ENCODE measurements at places on chromosomes 2 and 18.

GRCh38 chr2:65666156-65666725 is 233.8 kb upstream of the SPRED2 start:
- no peak for DNase-seq

DNA sequence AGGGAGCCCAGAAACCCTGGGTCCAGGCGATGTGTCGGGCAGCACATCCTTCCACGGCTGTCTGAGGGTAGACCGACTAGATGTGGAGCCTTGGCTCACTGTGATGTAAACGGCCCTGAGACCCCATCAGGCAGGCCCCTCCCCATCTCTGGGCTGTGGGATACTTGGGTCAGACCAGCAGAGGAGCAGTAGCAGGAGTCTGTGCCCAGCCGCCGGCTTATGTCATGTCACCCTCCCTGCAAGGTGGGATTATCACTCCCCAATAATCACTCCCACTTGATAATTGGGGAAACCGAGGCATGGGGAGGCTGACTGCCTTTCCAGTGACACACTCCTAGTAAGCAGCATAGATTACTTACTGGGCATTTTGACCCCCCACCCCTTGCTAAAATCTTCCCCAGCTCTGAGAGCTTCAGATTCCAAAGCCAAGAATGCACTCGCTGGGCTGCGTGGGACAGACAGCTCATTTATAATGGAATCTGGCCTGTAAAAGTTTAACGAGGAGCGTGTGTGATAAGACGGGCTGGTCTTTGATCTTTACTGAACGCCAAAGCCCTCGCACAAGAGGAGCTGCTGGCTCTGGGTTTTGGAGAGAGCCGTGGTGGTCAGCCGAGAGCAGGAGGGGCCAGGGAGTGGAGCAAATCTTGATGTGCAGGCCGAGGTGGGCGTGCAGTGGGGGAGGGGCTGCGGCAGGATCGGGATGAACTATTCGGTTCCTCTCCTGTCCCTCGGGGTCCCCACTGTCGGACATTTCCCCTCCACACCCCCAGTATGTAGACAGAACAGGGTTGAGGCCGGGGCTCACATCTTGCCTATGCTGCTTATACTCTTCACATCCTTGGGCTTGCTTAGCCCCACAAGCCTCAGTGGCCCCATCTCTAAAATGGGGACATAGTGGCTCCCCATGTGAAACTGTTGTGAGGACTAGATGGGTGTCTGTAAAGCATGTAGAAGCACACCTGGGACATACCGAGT is 200.0 kb downstream of the GLI2 start:
- no peak for DNase-seq

DNA sequence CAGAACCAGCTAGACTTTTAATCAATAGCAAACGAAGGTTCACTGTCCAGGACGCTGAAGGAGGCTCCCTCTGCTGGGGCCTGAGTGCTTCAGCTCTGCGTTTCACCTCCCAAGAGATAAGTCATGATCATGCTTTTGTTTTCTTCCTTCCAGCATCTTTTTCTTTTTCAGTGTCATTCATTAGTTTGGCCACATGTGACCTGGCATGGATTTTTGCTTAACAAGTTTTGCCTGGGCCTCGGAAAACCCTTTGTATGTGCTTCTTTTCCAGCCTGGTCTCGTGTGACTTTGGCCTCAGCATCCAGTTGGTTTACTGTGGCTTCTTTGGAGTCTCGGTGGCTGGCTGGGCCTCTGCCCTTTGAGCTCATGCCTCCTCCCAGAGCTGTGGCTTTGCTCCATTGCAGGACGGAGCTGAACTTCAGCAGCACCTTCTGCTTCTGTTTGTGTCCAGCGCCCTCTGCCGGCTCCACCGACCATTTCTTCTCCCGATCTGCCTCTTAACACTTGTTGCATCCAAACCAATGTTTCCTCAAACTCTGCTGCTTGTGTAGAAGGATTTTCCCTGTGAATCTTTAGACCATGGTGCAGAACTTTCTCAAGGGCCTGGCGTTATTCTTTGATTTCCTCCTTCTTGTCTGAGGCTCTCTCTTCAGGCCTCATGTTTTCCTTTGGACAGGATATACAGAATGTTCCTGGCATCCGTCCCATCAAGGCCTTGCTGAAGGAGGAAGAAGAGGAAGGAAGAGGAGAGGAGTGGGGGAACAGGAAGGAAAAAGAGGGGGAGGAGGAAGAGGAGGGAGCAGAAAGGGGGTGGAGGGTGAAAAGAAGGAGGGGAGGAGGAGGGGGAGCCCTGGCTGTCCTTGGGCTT is 23.6 kb upstream of the HES6 start:
- peak; percentile 73 for DNase-seq

- DNase-seq = no peak
These were observed 116.7 kb downstream of the CTIF start for GRCh38 chr18:48655508-48655907.

DNA sequence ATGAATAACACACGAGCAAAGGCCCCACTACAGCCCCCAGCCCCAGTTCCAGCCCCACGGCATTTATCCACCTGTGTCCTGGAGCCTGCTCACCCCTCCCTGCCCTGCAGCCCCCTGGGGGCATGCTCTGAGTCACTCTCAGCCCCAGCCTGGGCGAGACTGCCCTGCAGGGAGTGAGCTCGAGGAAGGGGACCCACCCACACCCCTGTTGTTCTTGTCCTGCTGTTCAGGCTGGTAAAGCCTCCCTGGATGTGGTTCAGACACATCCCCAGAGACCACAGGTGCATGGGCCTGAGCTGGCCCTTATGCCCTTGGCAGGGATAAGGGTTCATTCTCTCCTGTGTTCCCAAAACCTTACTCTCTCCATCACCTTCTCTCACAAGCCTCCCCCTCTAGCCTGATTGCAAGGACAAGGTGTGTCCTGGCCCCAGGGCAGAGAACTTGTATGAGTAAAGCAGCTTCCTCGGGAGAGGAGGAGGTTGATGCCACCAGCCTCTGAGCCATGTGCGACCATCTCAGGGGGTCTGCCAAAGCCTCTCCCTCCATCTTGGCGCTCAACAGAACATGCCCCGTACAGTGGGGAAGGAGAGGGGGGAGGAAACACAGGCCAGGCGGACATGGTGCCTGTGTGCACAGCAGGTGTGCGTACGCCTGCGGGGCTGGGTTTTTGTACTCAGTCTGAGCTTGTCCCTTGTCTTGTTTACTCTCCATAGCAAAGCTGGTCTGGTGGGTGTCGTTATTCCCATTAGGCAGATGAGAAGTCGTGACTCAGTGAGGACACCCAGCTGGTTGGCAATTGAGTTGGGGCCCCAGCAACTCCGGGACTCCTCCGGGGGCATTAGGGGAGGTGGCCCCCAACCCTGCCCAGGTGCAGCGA is 64.4 kb downstream of the CIB4 start:
- no peak for DNase-seq

- no peak for DNase-seq
These were observed 512.7 kb downstream of the CMPK2 start for GRCh38 chr2:6352906-6353515.

GRCh38 chr2:190468814-190469569 is 60.8 kb downstream of the MFSD6 start:
- DNase-seq = no peak

DNA sequence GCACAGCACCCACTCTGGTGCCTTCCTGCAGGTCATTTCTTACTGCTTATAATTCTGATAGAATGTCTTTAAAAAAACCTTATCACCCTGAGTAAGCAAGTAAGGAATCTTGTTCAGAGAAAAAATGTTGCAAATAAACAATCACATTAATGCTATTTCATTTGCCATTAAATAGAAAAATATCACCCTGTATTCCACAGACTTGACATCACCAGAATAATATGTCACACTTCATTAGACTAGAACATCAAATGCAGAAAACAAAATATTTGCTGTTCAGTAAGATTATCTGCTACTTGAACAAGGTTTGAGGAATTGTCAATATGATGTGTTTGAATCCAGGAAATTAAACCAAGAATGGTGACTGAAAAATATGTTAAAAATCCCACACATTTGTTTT is 236.6 kb upstream of the MMADHC start:
- no peak for DNase-seq

DNA sequence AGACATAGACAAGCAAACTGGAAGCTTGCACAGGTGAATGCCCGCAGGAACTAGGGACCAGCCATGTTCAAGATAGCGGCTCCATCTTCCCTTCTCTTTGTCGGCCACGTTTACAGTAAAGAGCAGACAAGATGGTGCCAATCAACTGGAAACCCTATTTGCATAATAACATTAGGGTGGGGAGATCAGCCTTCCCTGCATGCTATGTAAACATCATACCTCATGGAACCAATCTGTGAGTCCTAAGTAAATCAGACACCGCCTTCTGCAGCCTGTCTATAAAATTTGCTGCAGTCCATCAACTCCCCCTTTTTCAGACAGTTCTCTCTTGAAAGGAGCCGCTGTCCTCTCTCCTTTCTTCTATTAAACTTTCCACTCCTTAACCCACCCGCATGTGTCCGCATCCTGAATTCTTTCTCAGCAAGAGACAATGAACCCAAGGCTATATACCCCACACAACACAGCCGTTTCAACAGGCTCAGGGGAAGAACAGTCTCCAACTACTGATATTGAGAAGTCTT is 384.4 kb downstream of the EIPR1 start:
- no peak for DNase-seq

GRCh38 chr2:217371781-217372213 is 511.9 kb upstream of the TNP1 start:
- no peak for DNase-seq

DNA sequence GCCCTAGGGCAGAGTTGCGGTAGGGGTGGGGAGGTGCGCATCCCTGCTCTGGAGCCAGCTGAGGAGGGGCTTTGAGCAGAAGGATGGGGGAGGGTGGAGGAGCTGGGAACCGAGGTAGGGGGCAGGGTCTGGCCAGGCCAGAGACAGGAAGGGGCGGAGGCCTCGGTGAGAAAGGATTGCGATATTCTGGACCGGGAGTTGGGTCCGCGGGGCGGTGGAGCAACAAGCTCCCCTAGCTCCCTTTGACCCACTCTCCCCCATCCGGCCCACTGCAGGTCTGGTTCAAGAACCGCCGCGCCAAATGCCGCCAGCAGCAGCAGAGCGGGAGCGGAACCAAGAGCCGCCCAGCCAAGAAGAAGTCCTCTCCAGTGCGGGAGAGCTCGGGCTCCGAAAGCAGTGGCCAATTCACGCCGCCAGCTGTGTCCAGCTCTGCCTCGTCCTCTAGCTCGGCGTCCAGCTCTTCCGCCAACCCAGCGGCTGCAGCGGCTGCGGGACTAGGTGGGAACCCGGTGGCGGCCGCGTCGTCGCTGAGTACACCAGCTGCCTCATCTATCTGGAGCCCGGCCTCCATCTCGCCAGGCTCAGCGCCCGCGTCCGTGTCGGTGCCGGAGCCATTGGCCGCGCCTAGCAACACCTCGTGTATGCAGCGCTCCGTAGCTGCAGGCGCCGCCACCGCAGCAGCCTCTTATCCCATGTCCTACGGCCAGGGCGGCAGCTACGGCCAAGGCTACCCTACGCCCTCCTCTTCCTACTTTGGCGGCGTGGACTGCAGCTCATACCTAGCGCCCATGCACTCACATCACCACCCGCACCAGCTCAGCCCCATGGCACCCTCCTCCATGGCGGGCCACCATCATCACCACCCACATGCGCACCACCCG is 4.8 kb downstream of the OTX1 start:
- DNase-seq = no peak

GRCh38 chr2:220071696-220072095 is 444.3 kb downstream of the SLC4A3 start:
- DNase-seq = no peak

GRCh38 chr2:190446193-190446592 is 38.0 kb downstream of the MFSD6 start:
- no peak for DNase-seq

- DNase-seq = no peak
These were observed 514.8 kb upstream of the RAB6C start for GRCh38 chr2:129464631-129465030.

- DNase-seq = no peak
These were observed 20.9 kb downstream of the GKN2 start for GRCh38 chr2:68931799-68932198.

DNA sequence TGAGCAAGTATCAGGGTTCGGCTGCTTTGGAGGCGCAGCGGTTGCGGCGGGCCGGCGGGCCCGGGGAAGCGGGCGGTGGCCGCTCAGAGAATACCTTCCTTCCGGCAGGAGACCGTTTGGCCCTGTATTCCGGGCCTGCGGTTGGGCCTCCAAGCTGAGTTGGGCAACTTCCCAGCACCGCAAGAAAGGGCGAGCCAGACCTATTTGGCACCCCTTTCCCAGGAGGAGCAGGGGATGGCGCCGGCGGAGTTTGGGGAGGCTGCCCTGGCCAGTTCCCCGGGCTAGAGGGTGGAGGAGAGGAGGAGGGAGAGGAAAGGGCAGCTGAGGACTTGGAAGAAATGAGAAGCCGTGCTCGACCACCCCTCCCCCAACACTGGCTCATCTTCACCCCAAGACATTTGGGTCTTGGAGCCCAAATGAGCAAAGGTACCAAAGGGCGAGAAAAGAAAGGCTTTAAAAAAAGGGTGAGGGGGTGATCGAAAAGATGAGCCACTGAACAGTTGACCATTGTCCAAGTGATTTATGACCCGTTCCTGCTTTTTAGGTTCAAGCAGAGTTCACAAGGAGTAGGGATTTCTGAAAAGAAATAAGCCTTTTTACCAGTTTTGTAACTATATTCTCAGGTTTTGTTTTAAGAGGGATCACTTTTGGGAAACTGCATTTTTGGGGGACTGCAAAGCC is 8.4 kb downstream of the HOXD3 start:
- no peak for DNase-seq

GRCh38 chr2:238498691-238499295 is 72.1 kb downstream of the ASB1 start:
- DNase-seq = no peak

DNA sequence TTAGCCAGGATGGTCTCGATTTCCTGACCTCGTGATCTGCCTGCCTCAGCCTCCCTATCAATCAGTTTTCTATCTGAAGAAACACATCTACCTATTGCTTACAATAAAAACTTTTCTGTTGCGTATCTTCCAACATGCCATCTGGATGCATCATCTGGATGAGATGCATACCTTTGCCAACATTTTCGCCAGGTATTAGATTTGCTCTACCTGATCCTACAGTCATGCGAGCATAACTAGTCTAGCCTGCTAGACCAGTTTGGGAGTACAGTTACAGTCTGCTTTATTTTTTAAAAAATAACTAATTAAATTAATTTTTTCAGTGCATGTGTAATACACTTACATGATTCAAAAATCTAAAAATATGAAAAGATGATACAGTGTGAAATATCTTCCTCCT is 334.0 kb upstream of the MEX3C start:
- no peak for DNase-seq

DNA sequence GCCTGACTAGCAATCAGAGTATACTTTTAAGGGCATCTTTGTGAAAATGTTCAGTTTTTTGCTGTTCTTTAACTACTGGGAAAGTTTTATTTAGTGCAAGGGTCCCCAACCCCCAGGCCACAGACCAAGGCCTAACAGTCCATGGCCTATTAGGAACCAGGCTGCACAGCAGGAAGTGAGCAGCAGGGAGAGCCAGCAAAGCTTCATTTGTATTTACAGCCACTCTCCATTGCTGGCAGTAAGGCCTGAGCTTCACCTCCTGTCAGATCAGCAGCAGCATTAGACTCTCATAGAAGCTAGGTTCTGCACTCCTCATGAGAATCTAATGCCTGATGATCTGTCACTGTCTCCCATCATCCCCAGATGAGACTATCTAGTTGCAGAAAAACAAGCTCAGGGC is 17.1 kb upstream of the NR4A2 start:
- no peak for DNase-seq

All from activated naive CD4-positive, alpha-beta T cell treated with anti-CD3 and anti-CD28 coated beads, Interleukin-2, amount 50 U/mL, for 16 hours (primary cell).